ENCODE measurements at places on chromosomes 11 and 22.

DNA sequence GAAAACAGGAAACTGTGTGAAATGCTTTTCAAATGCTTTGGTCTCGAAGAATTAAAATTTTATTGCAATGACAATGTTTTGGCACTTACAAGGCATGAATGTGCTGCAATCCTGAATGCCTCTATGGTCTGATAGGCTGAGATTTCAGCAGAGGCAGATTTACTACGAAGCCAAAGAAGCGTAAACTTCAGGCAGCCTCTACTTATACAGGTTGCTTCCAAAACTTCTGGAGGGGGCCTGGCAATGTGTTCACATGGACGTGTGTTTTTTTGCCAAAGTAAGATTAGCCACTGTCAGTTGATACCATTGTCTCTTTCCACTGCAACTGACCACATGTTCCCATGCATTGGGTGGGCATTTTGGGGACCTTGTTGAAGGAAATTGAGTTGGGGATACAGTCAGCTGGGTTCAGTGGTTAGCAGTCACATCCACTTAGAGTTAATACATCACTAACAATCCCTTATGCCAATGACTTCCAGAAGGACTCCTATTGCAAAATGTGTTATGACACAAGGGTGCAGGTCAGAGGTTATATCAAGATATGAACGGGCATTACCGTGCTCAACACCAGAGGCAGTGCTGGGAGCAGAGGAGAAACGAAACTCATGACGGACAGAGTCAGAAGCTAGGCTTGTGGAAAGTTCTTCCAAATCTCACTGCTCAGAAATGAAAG lies 48.8 kb downstream of the ABTB2 start:
- peak; percentile 68 for DNase-seq

DNA sequence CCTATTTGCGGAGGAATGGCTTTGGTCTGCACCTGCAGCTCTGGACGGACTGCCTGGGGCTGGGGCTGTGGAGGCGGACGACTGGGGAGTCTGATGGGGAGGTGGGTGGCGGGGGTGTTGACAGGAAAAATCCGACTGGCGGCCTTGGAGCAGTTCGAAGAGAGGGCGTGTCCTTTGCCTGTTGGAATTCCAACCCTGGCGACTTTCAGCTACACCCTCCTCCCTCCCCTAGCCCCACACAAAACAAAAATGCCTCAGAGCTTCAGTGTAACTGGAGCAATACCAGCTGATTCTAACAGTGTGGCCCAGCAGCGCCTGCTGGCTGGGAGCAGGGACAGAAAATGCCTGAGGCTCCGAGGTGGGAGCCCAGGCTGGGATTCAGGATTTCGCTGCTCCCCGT lies 85.4 kb downstream of the ATXN10 start:
- DNase-seq, result peak; percentile 8

- DNase-seq, result peak; percentile 88
Measured at GRCh38 chr11:86577644-86578636, 94.5 kb downstream of the ME3 start.

GRCh38 chr22:20595461-20595860 lies 88.1 kb downstream of the MED15 start:
- DNase-seq, result no peak

- no peak for DNase-seq
Measured at GRCh38 chr11:2508793-2509192, 64.0 kb downstream of the KCNQ1 start.

GRCh38 chr11:969651-970205 lies 44.1 kb downstream of the AP2A2 start:
- no peak for DNase-seq

DNA sequence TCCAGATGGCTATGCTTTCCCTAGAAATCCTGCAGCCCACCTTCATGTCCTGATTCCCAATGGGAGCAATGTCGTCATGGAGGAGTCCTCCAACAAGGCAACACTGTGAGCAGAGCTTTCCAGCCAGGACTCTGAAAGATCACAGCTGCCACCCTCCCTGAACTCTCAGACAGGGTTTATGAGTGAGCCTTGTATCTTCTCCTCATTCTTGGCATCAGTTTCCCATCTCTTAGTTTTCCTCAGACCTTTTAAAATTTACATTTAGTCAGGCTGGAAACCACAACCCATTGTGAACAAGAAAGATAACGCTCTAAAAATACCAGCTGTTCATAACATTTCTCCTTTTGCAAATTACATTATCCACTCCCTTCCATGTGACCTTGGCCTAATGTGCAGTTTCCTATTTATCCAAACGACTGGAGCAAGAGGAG lies 15.6 kb upstream of the LYVE1 start:
- DNase-seq, result no peak

GRCh38 chr22:44037519-44038375 lies 13.6 kb downstream of the PARVB start:
- DNase-seq, result peak; percentile 86

DNA sequence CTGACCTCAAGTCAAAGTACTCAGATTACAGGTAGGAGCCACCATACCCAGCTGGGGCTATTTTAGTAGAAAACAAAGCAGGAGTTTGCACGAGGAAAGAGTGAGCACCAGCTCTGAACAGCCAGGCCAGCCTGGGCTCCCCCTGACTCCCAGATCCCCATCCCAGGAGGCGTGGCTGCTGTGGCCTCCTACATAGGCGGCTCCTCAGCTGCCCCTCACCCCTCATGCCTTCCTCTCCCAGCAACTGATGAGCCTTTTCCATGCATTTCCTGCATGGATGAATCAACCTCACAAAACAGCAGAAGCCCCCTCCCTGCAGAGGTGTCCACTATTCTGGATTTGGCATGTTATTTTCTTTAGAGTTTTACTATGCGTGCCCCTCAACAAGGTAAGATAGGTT lies 10.5 kb upstream of the FLRT1 start:
- no peak for DNase-seq

DNA sequence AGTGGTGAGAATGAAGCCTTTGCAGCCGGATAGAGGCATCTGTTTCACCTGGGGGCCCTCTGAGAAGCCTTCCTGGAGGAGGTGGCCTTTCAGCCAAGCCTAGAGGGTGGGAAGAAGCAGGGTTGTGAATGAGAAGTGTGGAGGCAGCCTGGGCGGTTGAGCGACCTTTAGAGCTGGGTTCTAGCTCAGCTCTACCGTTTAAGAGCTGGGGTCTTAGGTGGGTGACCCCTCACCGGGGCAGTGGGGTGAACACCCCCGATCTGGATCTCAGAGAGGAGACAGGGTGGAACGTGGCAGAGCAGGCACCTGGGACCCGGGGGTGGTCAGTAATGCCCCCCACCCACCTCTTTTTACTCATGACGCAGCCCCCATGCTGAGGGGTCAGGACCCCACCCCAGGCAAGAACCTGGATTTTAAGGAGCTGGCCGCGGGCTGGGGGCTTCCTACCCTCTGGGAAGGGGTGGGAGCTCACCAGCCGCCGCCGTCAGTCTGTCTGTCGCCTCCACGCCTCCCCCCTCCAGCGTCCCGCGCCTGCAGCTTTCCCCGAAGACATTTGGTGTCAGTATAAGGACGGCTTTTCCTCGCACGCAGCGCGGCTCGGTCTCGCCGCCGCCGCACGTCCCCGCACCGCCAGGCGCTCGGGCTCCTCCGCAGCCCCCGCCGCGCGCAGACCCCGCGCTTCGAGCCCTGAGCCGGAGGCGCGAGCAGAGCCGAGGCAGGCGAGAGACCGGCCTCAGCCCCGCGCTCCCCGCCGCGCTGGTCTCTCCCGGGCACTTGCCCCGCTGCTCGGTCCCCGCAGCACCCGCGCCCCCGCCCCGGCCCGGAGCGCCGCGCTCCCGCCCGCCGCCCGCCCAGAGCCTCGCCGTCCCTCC lies 13.3 kb upstream of the CACNA1I start:
- no peak for DNase-seq

GRCh38 chr11:92841719-92842118 lies 127.7 kb upstream of the MTNR1B start:
- DNase-seq, result no peak

- DNase-seq, result no peak
Measured at GRCh38 chr11:79030448-79030847, 410.4 kb downstream of the TENM4 start.

DNA sequence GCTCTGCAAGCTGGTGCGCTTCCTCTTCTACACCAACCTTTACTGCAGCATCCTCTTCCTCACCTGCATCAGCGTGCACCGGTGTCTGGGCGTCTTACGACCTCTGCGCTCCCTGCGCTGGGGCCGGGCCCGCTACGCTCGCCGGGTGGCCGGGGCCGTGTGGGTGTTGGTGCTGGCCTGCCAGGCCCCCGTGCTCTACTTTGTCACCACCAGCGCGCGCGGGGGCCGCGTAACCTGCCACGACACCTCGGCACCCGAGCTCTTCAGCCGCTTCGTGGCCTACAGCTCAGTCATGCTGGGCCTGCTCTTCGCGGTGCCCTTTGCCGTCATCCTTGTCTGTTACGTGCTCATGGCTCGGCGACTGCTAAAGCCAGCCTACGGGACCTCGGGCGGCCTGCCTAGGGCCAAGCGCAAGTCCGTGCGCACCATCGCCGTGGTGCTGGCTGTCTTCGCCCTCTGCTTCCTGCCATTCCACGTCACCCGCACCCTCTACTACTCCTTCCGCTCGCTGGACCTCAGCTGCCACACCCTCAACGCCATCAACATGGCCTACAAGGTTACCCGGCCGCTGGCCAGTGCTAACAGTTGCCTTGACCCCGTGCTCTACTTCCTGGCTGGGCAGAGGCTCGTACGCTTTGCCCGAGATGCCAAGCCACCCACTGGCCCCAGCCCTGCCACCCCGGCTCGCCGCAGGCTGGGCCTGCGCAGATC lies 16.5 kb downstream of the P2RY2 start:
- no peak for DNase-seq

DNA sequence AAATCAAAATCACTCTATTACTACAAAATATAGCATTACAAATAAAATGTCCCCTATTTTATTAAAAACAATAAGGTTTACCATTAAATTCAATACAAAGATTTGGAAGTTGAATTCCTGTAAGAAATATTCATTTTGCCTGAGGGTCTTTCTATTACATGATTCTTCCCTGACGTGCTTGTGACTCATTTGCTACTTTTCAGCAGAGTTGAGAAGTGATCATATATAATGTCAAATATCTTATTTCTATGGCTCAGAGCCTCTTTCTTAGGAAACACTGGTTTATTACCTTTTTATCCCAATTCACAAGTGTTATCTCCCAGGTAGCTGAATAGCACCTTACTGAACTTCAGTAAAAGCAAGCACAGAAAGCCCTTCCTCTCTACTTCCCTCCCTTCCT lies 65.2 kb upstream of the CNTN5 start:
- DNase-seq, result no peak

- no peak for DNase-seq
Measured at GRCh38 chr22:23403720-23404688, 176.1 kb downstream of the IGLL1 start.

DNA sequence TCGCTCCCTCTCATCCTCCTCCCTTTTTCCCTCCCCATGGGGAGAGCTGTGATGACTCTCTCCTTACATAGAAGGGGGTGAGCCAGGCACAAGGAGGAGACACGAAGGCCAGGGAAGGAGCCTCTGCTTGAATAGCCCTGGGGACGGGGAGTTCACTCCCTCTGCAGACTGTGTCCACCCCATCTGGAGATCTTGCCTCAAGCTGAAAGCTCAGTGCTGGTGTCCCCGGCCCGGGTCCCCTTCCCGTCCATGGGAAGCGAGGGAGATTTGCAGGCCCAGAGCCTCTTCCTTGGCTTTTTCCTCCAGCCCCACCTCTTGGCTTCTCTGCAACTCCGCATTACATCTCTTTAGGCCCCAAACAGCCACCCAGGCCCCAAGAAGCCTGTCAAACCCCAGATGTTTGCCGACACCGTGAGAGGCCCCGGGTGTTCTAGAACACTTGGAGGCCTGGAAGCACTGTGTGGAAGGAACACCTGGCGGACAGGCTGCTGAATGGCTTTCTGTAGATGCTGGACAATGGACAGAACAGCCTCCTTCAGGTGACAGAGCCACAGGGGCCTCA lies 32.3 kb downstream of the LINC01488 start:
- no peak for DNase-seq

- DNase-seq, result no peak
Measured at GRCh38 chr22:31253949-31254348, 38.3 kb downstream of the PIK3IP1 start.

DNA sequence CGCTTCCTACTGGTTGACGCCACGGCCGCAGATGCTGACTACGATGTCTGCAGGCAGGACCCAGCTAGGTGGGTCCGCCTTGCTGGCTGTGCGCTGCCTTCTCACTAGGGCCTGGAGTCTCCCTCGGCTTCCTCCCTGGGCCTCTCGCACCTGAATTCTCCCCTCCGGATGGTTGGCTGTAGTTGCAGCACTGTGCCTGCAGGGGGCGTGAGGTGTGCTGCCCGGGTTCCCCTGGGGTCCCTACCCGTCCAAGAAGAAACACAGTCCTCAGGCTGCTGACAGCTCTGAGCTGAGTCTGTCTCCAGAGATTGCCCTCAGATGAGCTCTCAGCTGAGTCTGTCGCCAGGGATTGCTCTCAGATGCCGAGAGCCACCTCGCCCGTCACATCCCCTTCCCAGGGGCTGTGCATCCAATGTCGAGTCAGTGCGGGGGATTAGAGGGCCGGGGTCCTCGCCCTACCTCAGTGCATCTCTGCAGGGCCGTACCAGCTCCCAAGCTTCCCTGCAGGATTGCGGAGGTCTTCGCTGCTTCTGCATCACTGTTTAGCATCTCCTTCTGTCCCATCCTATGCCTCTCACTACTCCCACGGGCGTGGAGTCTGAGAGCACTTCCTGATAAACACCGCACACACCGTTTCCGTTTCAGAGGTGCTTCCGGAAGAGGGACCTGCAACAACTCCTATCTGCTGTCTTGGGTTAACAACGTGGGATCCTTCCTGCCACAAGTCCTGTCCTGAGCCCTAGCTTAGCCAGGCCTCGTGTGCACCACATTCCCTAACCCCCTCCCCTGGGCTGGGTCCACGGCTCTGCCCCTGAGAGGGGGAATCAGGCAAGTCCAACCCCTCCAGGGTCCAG lies 196.9 kb downstream of the CSNK2A3 start:
- no peak for DNase-seq

DNA sequence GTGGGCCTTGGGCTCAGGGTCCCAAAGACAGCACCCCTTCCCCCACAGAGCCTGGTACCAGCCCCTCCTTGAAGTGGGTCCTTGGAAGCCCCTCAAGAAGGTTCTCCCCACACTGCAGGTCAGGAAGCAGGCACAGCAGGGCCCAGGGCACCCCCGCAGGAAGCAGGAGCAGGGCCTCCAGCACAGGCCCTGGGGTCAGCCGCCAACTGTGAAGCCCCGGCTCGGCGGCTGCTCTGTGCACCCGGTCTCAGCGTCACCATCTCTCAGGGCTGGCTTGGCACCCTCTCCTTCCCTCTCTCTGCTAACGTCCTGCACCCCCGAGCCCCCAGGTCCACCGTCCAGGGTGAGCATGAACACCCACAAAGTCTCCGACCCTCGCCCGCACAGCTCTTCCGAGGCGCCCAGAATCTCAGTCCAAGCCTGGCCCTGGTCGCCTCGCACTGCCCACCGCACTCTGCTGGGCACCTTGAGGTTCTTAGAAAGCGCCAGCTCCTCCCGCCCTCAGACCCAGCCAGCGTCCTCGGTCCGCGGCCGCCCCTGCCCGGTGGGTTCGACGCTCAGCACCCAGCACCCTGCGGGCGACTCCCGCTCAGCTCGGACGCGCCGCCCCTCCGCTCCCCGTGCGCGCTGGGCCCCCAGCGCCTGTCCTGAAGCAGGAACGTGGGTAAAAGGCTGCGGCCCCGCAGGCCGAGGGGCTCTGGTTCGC lies 1.4 kb upstream of the SIGIRR start:
- no peak for DNase-seq
